ENCODE measurements at places on chromosomes 12 and 14. TPM values are rescaled to one million over a fixed set of nuclear protein-coding genes. Genes with fewer than 3 reads are reported as not detected.

- no peak for DNase-seq
These were observed 18.7 kb downstream of the HVCN1 start for GRCh38 chr12:110670161-110670701.

The ARMH4 gene
- total RNA-seq = 5.2 TPM

- DNase-seq = no peak
These were observed 11.5 kb upstream of the NT5DC3 start for GRCh38 chr12:103852498-103852997.

DNA sequence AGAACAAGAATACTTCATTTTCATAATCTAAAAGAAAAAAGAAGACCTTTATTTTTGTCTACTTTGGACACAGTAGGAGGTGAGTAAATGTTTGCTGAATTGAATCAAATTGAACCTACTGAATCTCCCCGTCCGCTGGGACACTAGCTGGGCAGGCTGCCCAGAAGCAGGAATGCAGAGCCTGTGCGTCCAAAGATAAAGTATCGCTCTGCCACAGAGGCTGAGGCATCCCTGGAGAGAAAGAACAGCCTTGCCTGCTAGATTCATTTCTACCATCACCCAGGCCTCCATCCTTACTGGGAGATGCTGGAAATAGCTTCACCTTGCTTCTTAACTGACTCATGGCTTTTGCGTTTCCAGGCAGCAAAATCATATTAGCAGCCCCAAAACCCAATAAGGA, 64.1 kb upstream of the TSPAN11 start:
- DNase-seq = peak; percentile 32

- no peak for DNase-seq
These were observed 40.8 kb downstream of the CCDC88C start for GRCh38 chr14:91376547-91377477.

DNA sequence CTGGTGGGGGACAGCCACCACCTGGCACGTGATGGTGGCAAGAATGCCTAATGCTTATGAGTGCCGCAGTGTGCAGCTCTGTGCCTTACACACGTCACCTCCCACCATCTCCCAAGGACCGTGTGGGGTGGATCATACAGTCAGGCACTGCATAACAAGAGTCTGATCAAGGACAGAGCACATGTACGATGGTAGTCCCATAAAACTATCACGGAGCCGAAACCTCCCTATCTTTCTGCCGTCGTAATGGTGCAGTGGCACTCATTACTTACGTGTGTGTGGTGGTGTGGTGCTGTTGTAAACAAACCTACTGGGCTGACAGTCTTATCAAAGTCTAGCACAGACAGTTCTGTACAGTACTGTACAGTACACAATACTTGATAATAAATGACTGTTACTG, 89.3 kb downstream of the CACNA1C start:
- DNase-seq = no peak

The CCDC177 gene
- total RNA-seq = not detected

DNA sequence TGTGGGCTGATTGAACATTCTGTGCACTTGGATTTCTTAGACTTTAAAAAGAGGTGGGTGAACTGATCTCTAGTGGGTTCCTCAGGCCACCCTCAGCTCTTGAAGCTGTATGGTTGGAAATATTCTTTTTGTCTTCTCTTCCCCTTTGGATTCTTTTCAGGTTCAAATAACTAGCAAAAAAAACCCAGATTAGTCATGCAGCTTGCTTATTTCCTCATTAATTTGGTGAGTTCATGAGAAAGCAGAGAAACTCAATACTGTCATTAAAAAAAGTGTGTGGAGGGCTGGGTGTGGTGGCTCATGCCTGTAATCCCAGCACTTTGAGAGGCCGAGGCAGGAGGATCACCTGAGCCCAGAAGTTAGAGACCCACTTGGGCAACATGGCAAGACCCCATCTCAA, 183.4 kb downstream of the ESR2 start:
- no peak for DNase-seq

The TAS2R8 gene
- total RNA-seq = 0.98 TPM

GRCh38 chr12:89179983-89180382, 172.3 kb downstream of the DUSP6 start:
- DNase-seq = no peak

GRCh38 chr12:846421-846820, 94.0 kb downstream of the WNK1 start:
- no peak for DNase-seq

The BCL11B gene
- total RNA-seq = 11.5 TPM

DNA sequence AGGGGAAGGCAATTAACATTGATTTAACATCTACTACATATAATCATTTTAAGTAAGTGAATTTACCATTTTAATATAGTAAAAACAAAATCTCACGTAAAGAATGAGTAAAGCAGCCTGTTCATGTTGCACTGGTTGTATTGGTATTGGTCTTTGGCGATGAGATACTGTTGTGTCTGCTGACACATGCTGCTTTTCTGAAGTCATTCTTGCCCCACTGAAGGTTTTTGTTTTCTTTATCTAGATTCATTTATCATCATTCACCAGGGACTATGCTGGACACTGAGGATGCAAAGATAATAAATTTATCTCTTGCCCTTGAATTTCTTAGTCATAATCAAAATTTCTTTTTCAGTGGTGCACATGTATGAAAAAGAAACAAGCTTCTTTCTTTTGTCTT, 246.2 kb upstream of the NPAS3 start:
- DNase-seq = no peak

- DNase-seq = no peak
These were observed 190.8 kb upstream of the CCDC196 start for GRCh38 chr14:66295386-66295785.

DNA sequence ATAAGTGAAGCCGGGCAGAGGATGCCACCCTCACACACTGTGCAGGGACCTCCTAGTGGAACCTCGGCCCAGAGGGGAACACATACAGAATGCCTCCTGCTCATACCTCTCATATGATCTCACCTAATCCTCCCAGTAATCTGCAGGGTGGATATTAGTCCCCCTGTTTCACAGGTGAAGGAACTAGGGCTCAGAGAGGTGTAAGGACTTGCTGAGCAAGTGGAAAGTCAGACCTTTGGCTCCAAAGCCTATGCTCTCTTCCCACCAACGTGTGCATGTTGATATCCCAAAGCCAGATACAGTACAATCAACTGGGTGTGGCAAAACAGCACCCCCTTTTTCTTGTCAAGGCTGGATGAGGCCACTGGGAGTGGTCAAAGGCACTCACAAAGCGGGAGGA, 4.2 kb downstream of the MYH6 start:
- no peak for DNase-seq

DNA sequence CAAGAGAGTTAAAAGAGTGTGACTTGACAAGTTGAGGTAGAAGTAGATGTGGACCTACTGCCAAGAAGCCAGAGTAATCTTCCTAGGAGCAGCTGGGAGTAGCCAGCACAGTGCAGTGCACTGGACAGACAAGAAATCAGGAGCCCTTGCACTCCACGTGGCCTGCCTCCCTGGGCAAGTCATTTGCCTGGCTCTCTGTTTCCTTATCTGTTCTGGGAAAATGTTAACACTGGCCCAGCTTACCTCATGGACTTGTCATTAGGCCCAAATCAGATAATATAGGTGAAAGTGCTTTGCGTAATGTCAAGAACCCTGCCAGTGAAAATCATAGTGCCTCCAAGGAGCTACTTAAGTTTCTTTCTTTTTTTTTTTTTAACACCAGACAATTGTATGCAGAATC, 19.2 kb downstream of the SLC7A8 start:
- no peak for DNase-seq

The CRACR2A gene
- 4.4 TPM for total RNA-seq

DNA sequence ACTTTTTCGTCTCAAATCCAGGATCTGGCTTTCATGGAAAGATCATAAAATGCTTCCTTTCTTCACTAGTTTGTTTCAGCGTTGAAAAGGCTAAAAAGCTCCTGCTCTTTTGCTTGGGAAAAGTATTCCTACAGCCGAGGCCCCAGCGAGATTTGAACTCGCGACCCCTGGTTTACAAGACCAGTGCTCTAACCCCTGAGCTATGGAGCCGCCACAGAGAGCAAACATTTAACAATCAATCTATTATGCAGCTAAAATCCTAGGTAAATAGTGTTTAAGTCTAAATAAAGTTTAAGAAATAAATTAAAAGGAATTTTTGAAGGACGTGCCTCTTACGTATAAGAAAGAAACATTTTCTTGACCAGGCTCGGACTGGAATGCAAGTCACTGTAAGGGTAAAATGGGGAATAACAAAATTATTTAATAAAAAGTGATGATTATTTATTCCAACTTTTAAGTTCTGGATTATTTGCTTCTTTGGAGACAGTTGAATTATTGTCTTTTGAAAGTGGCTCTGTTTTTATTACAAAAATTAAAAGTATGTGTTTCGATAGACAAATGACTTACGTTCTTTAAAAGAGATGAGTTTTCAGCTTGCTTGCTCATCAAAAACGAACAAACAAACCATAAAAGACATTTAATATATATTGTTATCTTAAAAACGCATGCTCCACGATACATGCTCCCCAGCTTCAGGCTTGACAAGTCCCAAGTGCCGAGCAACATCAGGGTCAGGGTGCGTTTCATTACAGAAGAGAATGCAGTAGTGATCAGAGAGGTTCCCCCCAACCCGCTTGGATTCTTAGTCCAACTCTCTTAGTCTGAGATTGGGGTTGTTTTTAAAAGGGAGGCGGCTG, 10.2 kb downstream of the OR6S1 start:
- DNase-seq = no peak

DNA sequence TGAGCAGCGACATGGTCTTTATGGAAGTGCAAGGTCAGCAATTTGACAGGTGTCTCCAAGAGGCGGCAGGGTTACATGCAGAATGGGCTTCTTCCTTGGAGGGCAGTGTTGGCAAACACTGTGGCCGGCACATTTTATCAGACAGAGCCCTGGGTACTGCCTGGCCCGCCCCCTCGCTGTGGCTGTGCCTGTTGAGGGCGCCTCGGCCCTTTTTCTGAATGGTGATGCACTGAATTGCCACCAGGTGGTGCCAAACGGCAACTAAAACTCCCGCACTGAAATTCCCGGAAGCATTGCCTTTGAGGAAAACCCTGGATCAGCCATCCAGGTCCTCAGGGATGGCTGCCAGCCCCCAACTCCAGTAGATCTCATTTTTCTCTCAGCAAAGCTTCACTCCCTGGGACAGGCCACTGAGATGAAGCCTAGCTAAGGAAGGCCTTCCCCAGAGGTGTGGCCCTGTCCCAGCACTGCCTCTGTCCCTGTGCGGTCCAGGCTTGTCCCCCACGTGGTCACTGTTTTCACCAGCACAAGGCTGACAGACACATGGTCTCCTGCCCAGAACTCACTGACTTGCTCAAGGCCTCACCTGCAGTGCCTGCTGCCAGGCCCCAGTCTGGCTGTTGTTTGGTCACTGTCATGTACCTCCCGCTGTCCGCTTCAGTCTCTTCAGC, 73.6 kb downstream of the TESC start:
- DNase-seq = no peak

DNA sequence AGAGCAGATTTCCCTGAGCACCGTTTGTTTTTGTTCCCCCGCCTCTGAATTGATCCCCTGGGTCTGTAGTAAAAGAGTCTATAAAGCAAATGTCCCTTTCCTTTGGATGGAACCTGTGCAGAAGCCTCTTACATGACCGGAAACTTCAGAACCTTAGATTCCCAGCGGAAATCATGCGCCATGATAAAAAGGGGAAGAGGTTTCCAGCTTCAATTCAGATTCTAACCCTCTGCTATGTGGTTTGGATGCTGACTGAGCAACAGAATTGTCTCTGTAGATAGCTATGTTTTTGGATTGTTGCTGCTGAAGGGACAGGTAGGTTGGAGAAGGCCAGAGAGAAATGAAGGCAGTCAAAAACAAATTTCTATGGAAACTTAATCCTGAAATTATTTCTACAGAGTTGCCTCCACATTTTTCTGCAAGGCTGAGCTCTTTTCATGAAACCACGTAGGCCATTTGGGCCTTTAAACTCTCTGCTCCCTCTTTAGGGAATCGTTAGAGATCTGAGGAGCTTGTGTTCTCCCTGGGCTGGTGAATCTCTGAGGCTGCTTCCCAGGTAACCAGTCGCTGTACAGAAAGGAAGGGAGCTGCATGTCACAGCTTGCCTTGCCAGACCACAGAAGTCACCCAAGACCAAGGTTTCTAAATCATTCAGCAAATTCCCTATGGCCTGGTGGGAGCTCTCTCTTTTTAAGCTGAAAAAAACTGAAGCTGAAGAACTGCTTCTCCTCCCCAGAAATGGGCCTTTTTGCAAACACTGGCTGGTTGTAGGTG, 28.7 kb upstream of the OR10P1 start:
- no peak for DNase-seq

DNA sequence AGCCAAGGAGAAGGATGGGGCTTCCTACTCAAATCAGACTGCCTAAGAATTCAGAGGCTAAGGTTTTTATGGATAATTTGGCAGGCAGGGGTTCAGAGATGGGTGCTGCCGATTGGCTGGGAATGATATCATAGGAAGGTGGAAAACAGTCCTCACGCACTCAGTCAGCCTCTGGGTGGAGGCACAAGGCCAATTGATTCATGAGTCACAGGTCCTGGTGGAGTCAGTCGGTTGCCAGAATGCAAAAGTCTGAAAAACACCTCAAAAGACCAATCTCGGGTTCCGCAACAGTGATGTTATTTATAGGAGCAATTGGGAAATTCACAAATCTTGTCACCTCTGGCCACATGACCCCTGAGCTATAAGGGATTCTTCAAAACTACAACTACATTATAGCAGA, 105.5 kb downstream of the GXYLT1 start:
- DNase-seq = no peak
